ENCODE measurements at places on chromosomes 2 and 18. TPM values are rescaled to one million over a fixed set of nuclear protein-coding genes. Genes with fewer than 3 reads are reported as not detected.

DNA sequence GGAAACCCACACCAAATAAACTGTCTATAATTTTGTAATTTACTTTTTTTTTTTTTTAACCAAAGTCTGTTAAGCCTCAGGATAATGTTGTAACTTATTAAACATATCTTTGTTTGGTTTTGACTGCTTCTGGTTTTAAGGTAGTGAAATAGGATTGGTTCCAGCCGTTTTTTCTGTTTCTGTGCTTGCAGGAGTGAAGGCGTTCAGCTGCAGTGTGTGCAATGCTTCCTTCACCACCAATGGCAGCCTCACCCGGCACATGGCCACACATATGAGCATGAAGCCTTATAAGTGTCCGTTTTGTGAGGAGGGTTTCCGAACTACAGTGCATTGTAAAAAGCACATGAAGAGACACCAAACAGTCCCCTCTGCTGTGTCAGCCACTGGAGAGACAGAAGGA, 93.1 kb downstream of the ZNF236 start:
- H3K4me3 ChIP-seq: no peak overlapping the region
- no peak for DNase-seq
- no peaks in the 10 kb centered on the region for H3K27me3 ChIP-seq

GRCh38 chr2:123438251-123438650, 586.8 kb upstream of the CNTNAP5 start:
- no peaks in the 10 kb centered on the region for H3K36me3 ChIP-seq
- H3K4me1 ChIP-seq: no peaks in the 10 kb centered on the region
- no peak for DNase-seq
- H3K27ac ChIP-seq: no peak overlapping the region
- H3K27me3 ChIP-seq: no peaks in the 10 kb centered on the region
- H3K4me3 ChIP-seq: no peak overlapping the region

The CIDEA gene
- polyA plus RNA-seq: not detected

The SMIM21 gene
- not detected for polyA plus RNA-seq

DNA sequence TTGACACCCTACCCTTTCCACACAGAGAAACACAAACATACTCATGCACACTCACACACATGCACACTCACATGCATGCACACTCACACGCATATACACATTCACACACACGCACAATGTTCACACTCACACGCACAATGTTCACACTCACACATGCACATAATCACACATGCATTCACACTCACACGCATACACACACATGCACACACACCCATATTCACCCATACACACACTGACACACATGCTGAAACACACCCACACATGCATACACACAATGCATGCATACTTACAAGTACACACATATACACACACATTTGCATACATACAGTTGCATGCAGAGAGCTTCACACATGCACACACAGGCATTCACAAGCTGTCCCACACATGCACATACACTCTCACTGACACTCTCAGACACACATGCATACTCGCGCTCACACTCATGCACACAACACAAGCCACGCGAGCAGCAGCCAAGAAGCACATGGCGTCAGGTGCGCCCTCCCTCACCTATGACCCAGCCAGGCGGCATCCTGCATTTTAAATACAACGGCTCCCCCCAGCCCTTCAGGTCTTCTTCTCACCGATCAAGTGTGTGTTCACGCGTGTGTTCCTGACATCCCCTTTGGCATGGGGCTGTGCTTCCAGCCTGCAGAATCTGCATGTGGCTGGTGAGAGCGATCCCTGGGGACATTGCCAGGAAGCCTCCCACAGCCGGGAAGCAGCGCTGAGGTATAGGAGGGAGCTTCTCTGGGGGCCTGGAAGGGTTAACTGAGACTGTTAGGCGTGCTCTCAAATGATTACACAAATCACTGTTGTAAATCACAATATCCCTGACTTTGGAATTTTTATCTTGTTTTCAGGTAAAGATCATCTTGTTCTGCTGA, 195.1 kb downstream of the RTP5 start:
- H3K4me1 ChIP-seq: peaks cover 6% of the 10 kb centered on the region
- H3K27ac ChIP-seq: no peak overlapping the region
- H3K27me3 ChIP-seq: no peaks in the 10 kb centered on the region
- no peaks in the 10 kb centered on the region for H3K36me3 ChIP-seq
- DNase-seq: no peak

GRCh38 chr2:47277187-47277586, 122.1 kb upstream of the STPG4 start:
- no peak overlapping the region for H3K4me3 ChIP-seq
- peaks cover 12% of the 10 kb centered on the region for H3K4me1 ChIP-seq
- DNase-seq: no peak
- H3K27ac ChIP-seq: no peak overlapping the region
- H3K27me3 ChIP-seq: no peaks in the 10 kb centered on the region

The BMP10 gene
- not detected for polyA plus RNA-seq

The RUFY4 gene
- polyA plus RNA-seq: 0.22 TPM

DNA sequence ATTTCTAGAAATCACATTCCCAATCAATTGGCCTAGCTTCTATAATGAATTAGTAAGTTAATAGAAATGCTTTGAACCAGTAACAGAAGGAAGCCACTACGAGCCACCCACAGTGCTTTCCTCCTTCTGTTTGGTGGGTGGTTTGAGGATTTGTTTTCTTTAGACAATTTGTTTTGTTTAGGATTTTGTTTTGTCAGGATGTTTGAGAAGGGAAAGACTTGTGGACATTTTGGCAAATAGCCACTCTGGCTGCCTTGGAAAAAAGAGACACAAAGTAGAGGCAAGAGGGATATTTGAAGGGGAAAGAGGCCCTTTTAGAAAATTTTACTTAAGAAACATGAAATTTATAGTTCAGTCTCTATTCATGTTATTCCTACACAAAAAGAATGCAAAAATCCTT, 47.7 kb downstream of the TANK start:
- peaks cover 13% of the 10 kb centered on the region for H3K36me3 ChIP-seq
- DNase-seq: no peak
- H3K27me3 ChIP-seq: no peaks in the 10 kb centered on the region
- no peaks in the 10 kb centered on the region for H3K4me1 ChIP-seq
- H3K4me3 ChIP-seq: no peak overlapping the region

- H3K36me3 ChIP-seq: no peaks in the 10 kb centered on the region
- no peaks in the 10 kb centered on the region for H3K4me1 ChIP-seq
- H3K4me3 ChIP-seq: no peak overlapping the region
- DNase-seq: no peak
These were observed 146.8 kb downstream of the MTX2 start for GRCh38 chr2:176415937-176416499.

The IL36A gene
- polyA plus RNA-seq: not detected

DNA sequence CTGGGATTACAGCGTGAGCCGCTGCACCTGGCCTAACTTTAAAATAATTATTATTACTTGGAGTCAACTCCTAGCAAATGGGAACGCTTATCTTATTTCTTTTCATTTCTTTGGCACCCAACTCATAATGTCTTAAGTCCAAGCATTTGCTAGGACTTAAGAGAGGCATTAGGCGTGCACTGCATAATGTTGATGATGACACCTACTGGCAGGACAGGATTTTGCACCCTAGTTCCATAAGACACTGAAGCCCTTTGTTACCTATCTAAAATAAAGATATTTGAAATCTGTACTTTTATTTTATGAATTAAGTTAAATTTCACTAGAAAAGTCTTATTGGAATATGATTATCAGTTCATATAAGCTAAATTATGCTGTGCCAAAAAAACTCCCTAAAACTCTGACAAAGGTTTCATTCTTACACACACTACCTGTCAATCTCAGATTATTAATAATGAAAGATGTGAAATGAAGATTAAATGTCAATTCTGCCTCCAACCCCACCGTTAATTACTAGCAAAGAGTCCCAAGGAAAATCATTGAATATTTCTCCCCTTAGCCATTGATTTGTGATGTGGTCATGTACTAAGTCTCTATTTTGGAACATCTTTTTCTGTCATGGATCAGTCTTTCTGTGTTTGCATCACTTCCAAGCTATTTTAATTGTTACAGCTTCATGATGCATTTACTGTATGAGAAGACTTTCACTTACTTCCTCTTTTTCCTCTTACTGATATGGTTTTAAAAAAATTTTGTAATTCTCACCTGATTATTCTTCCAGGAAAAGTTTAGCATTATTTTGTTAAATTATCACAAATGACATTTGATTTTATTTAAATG, 12.7 kb upstream of the CDH2 start:
- H3K4me3 ChIP-seq: no peak overlapping the region
- DNase-seq: peak; percentile 46
- H3K4me1 ChIP-seq: no peaks in the 10 kb centered on the region
- H3K36me3 ChIP-seq: no peaks in the 10 kb centered on the region
- H3K27ac ChIP-seq: no peak overlapping the region
- H3K27me3 ChIP-seq: peaks cover 2% of the 10 kb centered on the region

DNA sequence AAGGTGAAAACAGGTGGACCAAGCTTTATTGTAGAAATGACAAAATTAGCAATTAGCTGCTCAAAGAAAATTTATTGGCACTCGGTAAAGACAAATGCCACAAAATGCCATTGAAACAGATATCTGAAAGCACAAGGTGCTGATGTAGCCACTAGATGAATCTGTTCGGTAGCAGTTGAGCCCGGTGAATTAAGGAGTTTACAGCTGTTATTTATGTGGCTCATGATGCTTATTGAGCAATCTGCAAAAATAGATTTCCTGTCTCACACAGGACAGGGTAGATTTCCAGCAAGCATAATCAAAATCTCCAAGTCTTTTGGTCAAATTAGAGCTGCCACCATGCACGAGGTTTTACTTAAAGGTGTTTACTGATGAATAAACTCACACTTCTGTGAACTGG, 182.2 kb downstream of the PPP1R1C start:
- H3K36me3 ChIP-seq: no peaks in the 10 kb centered on the region
- no peak for DNase-seq
- no peaks in the 10 kb centered on the region for H3K4me1 ChIP-seq

- no peaks in the 10 kb centered on the region for H3K4me1 ChIP-seq
- H3K27ac ChIP-seq: no peak overlapping the region
- no peaks in the 10 kb centered on the region for H3K27me3 ChIP-seq
- H3K36me3 ChIP-seq: no peaks in the 10 kb centered on the region
- peak; percentile 25 for DNase-seq
These were observed 62.0 kb downstream of the ANKRD44 start for GRCh38 chr2:197248623-197249022.

The EPHA4 gene
- polyA plus RNA-seq: not detected

DNA sequence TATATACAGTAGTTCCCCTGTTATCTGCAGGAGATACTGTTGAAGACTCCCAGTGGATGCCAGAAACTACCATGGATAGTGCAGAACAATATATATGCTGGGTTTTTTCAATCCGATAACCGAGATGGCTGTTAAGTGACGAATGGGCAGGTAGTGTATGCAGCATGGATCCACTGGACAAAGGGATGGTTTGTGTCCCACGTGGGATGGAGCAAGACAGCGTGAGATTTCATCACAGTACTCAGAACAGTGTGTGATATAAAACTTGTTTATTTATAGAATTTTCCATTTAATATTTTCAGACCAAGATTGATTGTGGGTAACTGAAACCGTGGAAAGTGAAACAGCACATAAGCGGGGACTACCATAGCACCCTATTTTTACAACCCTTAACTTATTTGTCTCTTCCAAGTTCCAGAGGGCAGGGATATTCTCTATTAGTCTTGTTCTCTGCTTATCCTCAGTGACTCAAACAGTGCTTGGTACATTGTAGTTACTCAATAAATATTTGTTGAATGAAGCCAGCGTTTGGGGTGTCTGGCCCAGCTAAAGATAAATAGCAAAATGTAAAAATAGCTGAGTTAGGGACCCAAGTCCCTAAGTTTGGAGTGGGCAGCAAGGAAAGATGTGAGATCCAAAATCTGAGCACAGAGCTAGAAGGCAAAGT, 50.0 kb downstream of the RHBDD1 start:
- peak overlapping the region; percentile 1 for H3K27ac ChIP-seq
- no peak for DNase-seq
- H3K27me3 ChIP-seq: no peaks in the 10 kb centered on the region
- H3K4me1 ChIP-seq: no peaks in the 10 kb centered on the region

The BCL11A gene
- polyA plus RNA-seq: 2.2 TPM

- peaks cover 15% of the 10 kb centered on the region for H3K36me3 ChIP-seq
- no peak overlapping the region for H3K4me3 ChIP-seq
- no peak overlapping the region for H3K27ac ChIP-seq
- no peaks in the 10 kb centered on the region for H3K27me3 ChIP-seq
- peak; percentile 58 for DNase-seq
- no peaks in the 10 kb centered on the region for H3K4me1 ChIP-seq
These were observed 12.6 kb downstream of the ITPRID2 start for GRCh38 chr2:181904022-181904632.

The SERPINB12 gene
- not detected for polyA plus RNA-seq

- DNase-seq: no peak
- no peak overlapping the region for H3K27ac ChIP-seq
- no peak overlapping the region for H3K4me3 ChIP-seq
- H3K36me3 ChIP-seq: no peaks in the 10 kb centered on the region
- no peaks in the 10 kb centered on the region for H3K27me3 ChIP-seq
These were observed 22.6 kb upstream of the ID2 start for GRCh38 chr2:8659092-8659734.

DNA sequence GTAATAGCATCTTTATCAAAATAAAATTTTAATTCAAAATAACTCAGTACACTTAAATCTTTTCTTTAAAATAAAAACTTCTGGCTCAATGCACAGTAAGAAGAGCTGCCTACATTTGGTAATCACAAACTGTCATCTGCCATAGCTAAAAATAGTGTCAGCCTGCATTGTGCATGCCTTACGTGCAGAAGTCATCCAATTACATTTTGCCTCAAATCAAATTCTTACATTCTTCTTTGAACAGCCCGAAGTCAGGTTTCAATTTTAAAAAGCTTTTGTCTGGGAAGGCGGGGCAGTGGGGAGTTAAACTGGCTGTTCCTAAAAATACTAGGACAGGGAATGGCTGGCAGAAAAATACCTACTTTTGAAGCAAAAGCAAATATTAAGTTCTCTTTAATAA, 51.1 kb downstream of the RTN4 start:
- no peak overlapping the region for H3K27ac ChIP-seq
- H3K36me3 ChIP-seq: no peaks in the 10 kb centered on the region
- H3K4me1 ChIP-seq: peaks cover 7% of the 10 kb centered on the region
- no peak overlapping the region for H3K4me3 ChIP-seq
- no peaks in the 10 kb centered on the region for H3K27me3 ChIP-seq

DNA sequence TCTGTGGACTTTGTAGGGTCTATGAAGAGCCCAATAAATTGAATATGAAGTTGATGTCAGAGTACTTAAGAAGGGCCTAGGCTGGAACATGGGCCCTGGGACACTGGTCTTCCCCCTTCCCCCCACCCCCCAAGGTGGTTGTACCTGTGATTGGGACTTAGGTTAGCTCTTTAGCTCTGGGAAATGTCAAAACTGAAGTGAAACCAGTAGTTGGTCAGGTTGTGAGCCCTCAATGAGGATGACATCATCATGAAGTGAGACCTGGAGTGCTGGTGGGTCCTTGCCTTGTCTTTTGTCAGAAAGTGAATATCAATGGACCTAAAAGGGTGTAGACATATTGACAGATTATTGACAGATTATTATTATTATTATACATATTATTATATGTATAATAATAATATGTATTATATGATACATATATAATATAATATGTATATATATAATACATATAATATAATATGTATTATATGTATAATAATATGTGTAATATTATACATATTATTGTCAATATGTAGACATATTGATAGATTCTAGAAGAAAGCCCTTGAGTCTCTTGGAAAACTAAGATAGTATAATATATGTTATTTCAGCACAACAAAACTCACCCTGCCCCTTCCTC, 5.4 kb downstream of the MARS2 start:
- H3K4me1 ChIP-seq: no peaks in the 10 kb centered on the region
- H3K27ac ChIP-seq: no peak overlapping the region
- H3K27me3 ChIP-seq: no peaks in the 10 kb centered on the region
- no peak for DNase-seq
- H3K36me3 ChIP-seq: no peaks in the 10 kb centered on the region

GRCh38 chr2:12330916-12331315, 385.8 kb upstream of the TRIB2 start:
- DNase-seq: no peak
- no peaks in the 10 kb centered on the region for H3K27me3 ChIP-seq
- no peaks in the 10 kb centered on the region for H3K36me3 ChIP-seq

Data from small intestine (tissue), 16 donors.